ENCODE measurements at places on chromosomes 7 and 10. TPM values are rescaled to one million over a fixed set of nuclear protein-coding genes. Genes with fewer than 3 reads are reported as not detected.

The PON1 gene
- total RNA-seq, result not detected

The H2BK1 gene
- not detected for total RNA-seq

The ZNF727 gene
- total RNA-seq, result not detected

The CNPY1 gene
- total RNA-seq, result not detected

The TFAM gene
- 19.3 TPM for total RNA-seq

The OR2A12 gene
- not detected for total RNA-seq

The TASOR2 gene
- 23.7 TPM for total RNA-seq

The COL1A2 gene
- 1,292 TPM for total RNA-seq

The HDAC9 gene
- 1.3 TPM for total RNA-seq

The PDE6C gene
- total RNA-seq, result not detected

The PNLIPRP2 gene
- total RNA-seq, result not detected

The SEC61A2 gene
- total RNA-seq, result 3.0 TPM

The BPGM gene
- 17.0 TPM for total RNA-seq
